ENCODE measurements at places on chromosomes 2 and 18.

- DNase-seq, result no peak
Measured at GRCh38 chr18:74898965-74899364, 301.3 kb downstream of the ZNF407 start.

- DNase-seq, result no peak
Measured at GRCh38 chr2:24262421-24262970, 87.6 kb downstream of the FAM228A start.

GRCh38 chr18:65230311-65230710, 520.5 kb upstream of the CDH7 start:
- DNase-seq, result no peak

DNA sequence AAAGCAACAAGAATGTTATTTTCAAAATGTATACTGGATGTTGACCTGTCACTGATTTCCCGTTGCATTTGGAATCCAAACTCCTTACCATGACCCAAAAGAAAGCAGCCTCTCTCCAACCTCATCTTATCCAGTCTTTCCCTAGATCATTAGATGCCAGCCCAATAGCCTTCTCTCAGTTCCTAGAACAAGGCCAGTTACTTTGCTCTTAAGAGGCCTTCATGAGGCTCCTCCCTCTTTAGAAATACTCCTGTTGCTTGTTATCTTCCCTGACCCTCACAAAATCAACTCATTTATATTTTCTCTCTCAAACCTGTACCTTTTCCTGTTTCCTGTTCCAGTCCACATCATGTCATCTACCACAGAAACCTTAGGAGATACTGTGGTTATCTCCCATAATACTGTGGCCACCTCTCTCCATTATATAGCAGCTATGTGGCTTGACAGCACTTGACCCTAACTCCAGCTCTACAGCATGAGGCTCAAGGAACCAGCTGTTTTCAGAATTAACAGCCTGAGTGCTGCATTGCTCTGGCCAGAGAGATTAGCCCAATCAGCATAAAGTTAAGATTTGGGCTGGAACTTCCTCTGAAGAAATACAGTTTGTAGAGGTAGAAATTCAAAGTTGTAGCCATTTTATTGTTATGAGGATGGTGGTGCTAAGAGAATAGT, 22.8 kb downstream of the SRBD1 start:
- no peak for DNase-seq

DNA sequence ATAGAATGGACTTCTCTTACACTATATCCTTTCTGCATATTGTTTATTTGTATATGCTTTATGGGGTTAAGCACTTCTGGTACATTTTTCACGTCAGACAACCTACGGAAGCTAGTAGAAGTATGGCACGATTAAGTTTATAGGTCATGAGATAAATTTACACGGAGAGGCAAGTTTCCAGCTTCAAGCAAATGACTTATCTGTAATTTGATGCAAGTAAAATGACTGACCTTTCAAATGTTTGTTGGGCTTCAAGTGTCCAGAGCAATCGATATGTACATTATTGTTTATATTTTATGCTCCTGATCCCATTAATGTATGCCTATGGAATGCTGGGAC, 97.5 kb upstream of the EFEMP1 start:
- no peak for DNase-seq

GRCh38 chr2:45614330-45614729, 3.3 kb upstream of the SRBD1 start:
- no peak for DNase-seq

- no peak for DNase-seq
Measured at GRCh38 chr2:238259061-238260020, 19.5 kb upstream of the HES6 start.

DNA sequence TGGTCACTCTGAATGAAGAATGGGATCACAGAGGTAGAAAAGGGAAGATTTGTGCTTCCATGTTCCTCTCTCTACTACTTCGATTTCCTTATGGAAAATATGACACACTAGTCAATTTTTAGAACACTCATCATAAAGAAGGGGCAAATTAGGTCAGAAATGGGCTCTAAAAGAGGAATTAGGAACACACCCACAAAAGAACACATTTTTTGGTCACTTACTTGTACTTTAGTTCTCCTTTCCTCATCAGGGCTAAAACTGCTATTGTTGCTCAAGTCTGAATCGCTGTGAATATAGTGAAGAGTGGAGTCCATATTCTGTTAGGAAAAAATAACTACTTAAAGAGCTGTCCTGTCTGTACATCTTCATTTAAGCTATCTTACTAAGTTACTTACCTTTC, 52.6 kb downstream of the PPP4R1 start:
- no peak for DNase-seq

DNA sequence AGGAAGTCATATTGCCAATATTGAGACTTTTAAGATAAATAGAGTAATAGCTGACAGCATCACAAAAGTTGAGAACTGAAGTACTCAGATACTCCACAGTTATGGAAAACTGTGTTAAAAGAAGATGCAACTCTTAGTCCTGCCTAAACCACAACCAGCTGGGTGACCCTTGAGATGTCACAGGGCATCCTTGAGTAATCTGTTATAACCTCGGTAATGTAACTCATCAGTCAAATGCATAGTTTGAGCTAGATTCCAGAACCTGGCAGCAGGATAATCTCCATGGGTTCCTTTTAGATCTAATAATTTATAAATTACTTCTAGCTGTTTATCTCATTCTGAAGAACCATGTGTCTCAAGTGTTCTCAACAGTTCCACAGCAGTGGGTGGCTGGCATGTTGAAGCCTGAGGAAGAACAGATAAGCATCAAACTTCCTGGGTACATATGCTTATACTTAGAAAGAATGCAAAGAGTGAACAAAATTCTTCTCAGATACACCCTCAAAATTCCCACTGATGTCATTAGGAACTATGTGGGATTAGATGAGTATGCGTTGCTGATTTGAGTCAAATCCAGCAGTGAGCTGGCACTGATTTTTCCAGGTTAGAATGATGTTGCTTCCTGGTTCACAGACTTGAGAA, 304.1 kb upstream of the ERBB4 start:
- DNase-seq, result no peak

DNA sequence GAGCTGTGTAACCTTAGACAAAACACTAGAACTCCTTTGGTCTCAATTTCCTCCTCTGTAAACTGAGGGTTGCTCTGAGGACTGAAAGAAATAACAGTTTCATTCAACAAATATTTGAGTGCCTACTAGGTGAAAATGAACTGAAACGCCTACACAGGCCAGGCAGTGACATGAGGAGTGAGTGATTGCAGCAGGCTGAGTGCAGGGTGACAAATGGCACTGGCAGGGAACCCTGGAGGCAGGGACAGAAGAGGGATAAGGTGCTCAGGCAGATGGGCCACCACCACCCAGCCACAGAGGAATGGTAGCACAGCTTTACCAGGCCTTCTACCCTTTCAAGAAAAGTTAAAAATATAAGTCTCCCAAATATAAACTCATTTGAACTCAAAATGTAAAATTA, 11.5 kb upstream of the RNU4ATAC start:
- DNase-seq, result no peak

- DNase-seq, result no peak
Measured at GRCh38 chr2:111062417-111062816, 58.3 kb upstream of the BCL2L11 start.

GRCh38 chr2:204538182-204539018, 6.9 kb upstream of the PARD3B start:
- no peak for DNase-seq

GRCh38 chr2:223787358-223787757, 50.0 kb downstream of the AP1S3 start:
- no peak for DNase-seq

GRCh38 chr2:201795607-201796477, 10.5 kb upstream of the CDK15 start:
- no peak for DNase-seq

DNA sequence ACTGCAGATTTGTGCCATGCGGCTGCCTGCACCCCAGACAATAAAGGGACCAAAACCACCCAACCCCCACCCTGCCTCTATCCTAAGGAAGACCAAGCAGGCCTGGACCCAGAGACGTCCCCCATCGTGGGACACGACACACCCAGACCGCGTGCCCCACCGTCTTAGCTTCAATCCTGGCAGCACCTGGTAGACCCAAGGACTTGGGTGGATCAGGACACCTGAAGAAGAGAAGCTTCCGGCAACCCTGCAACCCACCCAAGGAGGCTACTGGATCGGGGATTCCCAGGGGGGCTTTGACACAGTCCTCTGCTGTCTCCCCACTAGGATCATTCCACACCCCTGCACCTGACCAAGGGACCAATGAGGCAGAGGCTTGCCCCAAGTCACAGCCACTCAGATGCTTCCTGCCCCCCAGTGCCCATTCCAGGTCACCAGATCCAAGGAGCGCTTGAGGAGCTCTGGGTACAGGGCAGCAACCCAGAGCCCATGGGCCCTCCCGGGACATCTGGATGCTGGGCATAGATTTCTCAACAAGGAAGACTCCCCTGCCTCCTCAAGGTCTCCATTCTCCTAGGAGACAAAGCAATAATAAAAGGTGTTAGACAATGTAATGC, 3.6 kb downstream of the ALPI start:
- DNase-seq, result no peak

DNA sequence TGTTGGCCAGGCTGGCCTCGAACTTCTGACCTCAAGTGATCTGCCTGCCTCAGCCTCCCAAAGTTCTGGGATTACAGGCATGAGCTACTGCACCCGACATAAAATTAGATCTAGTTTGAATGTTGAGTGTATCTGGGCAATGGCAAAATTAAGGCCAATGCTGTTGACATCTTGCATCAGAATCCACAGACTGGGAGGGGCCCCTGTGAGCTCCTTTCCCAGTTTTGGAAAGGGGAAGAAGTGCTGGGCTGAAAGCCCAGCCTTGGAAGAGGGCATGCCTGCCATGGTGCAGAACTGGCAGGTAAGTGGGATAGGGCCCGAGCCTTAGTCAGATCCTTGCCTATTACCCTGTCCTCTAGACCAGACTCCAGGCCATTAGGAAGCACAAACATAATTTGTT, 4.5 kb upstream of the MYOM1 start:
- DNase-seq, result no peak

GRCh38 chr2:69482471-69482870, 45.2 kb upstream of the NFU1 start:
- no peak for DNase-seq

DNA sequence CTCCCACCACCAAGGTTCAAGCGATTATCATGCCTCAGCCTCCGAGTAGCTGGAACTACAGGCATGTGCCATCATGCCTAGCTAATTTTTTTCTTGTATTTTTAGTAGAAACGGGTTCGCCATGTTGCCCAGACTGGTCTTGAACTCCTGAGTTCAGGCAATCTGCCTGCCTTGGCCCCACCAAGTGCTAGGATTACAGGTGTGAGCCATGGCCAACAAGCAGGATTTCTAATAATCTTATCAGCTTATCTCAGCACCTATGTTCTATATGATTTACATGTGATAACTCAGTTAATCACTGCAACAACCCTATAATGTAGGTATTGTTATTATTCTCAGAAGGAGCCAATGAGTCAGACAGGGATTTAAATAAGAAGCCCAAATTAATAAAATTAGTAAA, 80.3 kb downstream of the GORASP2 start:
- no peak for DNase-seq

- no peak for DNase-seq
Measured at GRCh38 chr2:150063931-150064548, 423.4 kb downstream of the RND3 start.

DNA sequence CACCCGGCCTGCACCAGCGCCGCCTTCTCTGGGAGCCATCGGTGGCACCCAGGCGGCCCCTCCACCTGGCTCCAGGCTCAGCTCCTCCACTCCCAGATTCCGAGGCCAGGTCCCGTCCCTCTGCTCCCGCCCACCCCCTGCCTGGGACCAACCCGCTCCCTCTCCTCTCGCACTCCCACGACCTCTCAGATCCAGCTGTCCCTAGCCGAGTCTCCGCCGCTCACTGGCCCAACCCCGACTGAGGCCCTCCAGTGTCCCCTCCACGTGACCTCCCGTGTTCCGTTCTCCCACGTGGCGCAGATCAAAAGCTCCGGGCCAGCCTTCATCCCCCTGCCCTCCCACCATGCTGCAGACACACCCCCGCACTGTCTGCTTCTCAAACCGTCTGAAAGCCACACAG, 14.4 kb upstream of the SALL3 start:
- DNase-seq, result no peak

GRCh38 chr2:128714851-128715312, 396.2 kb upstream of the HS6ST1 start:
- DNase-seq, result no peak

DNA sequence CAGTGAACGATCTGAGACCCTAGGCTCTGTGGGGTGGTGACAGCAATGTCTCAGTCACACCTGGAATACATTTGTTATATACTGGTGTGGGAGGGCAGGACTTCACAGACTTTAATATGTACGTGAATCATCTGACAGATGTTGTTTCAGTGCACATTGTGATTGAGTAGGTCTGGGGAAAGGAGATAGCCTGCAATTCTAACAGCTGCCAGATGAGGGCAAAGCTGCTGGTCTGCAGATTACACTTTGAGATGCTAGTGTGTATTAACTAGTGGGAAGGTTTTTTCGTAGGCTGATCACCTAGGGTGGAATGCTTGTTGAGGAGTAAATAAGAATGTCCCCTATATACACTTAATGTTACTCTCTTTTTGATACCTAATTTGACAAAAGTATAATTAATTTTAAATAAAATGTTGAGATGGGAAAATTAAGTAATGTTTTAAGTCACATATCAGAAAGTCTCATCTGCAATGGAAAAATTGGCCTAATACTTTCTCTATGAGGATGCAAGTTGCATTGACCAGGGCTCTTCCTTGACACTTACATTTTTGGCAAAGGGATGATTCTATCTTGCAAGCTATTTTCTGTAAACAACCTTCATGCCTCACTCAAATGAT, 496.9 kb upstream of the HNMT start:
- DNase-seq, result no peak

GRCh38 chr2:215884451-215885087, 128.8 kb downstream of the MREG start:
- DNase-seq, result no peak

DNA sequence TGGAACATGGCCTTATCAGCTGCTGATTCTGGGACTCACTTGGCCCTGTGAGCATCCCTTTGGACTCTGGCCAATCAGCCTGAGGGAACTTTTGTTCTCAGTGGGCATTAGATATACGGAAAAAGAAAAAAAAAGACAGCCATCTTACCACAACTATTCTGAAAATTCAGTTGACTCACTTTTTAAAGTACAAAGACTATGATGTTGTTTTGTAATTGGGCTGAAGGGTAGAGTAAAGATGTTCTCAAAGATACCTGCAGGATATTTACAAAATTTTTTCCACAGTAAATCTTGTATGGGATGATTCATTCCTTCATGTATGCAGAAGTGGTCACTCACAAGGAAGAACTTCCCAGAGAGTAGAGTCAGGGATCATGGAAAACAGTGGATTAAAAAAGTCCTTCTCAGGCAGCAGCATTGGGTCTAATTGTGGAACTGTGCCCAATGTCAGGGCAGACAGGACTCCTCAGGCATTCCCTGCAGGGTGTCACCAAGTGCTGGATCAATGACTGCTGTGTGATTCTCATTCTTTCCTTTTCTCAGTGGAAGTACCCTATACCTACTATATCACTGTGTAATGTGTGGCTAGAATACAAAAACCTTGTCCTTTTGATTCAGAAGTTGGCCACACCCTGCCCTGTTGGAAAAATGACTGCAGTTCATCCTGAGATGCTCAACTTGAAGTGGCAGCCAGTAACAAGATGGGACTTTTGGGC, 35.4 kb downstream of the SULT1C4 start:
- no peak for DNase-seq
